ENCODE measurements at places on chromosomes 2 and 18.

- DNase-seq, result peak; percentile 94
Observed at GRCh38 chr2:54771166-54771885, 47.9 kb downstream of the EML6 start.

GRCh38 chr2:23127465-23127864 is 257.5 kb upstream of the KLHL29 start:
- no peak for DNase-seq

DNA sequence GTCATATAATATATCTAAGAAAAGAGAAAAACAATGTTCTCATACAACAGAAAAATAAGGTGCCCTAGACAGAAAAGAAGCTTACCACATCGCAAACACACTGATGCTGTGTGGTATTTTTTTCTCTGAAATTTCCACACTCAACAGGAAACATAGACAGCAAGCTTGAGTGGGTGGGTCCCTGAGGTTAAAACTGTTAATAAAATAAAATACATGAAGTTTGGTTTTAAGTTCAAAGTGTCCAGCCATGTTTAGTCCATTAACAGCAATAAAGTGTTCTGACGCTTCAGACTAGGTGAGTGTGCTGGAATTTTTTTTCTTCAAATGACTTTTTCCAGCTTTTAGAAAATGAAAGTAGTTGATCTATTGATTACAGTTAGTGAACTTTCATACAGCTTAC is 83.3 kb upstream of the EPB41L5 start:
- no peak for DNase-seq

DNA sequence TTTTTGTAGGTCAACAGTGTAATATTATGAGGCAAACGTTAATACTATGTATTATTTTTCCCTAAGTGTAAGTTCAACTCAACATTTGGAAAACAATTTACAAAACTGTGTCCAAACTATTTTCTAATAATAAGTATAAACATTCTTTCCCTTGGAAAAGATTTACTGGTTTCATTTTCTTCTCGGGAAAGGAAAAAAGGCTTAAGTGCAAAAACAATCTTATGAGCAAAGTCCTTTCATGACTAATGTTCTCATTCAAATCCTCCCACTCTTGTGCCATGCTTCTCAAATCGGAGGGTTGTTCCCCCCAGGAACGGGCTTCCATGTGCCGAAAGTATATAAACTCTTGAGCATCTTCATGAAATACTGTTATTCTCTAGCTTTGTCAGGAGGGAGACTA is 19.8 kb upstream of the L3MBTL4 start:
- DNase-seq, result no peak

- DNase-seq, result no peak
Observed at GRCh38 chr18:5964596-5964995, 69.3 kb upstream of the TMEM200C start.

DNA sequence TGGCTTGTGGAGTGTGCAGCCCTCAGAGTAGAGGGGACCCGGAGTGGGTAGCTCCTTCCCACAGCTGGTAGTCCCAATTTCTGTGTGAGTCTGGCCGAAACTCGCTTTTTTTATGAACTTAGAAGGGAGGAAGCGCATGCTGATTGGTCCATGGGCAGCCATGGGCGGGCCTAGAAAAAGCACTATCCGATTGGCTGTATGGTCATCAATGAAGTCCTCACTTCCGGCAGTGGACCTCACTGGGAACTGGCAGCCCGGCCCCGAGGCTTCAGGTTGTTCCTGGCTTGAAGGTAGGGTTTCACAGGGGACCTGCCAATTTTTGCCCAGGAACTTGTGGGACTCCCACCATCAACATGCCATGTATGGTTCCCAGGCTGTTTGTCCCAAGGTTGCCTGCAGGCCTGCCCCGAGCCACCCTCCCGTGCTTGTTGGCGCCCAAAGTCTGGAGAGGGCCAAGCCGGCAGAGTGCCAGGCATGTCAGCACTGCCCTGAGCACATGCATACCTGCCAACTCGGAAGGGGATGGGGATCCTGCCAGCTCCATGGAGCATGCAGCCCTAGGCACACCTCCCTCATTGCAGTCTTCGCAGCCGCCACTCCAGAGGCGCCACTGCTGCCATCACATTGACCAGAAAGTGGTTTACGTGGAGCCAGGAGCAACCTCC is 98.5 kb downstream of the ATP9B start:
- no peak for DNase-seq

DNA sequence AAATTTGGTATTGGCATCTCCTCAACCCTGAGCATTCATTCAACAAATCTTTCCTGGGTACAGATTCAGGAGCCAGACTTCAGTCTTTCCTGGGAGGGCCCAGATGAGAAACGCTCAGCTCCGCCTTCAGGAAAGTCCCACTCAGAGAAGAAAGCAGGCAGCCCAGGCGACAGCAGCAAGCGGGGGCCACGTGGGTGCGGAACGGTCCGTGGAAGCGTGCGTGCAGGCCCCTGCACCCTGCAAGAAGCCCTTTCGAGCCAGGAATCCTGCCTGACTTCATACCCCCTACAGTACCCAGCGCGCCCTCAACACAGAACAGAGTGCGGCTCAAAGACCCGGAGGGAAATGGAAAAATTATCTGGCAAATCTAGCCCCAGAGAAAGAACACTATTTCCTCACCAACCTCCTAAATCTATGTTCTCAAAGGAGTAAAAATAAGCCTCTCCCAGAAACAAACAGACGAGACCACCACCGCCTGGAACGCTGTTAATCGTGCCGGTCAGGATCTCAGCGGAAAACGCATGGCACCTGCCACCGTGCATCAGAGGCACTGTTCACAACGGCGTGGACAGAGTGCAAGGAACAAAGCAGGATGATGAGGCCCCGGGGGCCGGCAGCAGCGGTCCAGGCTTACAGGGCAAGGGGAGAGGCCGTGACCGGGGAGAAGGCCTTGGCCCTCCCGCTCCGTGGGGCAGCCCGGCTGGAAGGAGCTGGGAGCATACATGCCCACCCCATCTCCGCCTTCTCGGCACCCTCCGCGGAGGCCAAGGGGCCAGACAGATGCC is 318.3 kb downstream of the EIPR1 start:
- DNase-seq, result no peak

GRCh38 chr2:205761421-205761820 is 79.1 kb downstream of the NRP2 start:
- no peak for DNase-seq

- no peak for DNase-seq
Observed at GRCh38 chr2:223114170-223114569, 62.2 kb downstream of the KCNE4 start.

GRCh38 chr18:50790241-50790640 is 29.6 kb downstream of the MRO start:
- DNase-seq, result no peak

DNA sequence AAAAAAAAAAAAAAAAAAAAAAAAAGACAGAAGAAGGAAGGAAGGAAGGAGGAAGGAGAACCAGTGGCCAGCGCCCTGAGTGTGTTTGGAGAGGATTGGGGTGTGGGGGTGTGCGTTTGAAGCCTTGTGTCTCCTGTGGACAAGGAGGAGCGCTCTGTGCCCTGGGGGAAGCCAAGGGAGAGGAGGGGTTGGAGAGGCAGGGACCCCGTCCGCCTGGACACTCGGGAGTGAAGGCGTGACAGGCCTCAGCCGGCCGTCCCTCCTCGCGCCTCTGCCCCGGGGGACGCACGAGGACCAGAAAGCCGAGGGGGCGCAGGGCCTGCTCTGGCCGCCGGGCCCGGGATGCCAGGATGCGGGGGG is 44.9 kb downstream of the SERTAD2 start:
- no peak for DNase-seq

- DNase-seq, result no peak
Observed at GRCh38 chr18:59554796-59555335, 142.4 kb downstream of the CCBE1 start.

DNA sequence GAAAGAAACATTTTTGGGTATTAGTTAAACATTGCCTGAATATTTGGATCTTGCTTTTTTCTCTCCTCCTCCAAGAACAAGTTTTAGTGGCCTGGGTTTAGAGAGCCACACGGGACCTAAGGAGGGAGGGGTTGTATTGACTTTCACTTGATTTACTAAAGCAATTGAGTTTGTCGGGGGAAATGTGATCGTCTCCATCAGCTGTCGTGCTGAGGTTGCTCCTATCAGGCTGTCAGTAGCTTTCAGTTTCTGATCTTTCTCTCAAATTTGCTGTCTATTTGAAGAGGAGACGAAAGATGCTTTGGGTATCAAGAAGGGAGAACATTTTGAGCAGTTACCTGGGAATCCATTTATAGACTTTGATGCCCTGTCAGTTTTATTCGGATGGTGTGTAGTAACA is 106.0 kb downstream of the SETBP1 start:
- DNase-seq, result no peak

GRCh38 chr2:84830758-84831500 is 50.0 kb downstream of the TRABD2A start:
- no peak for DNase-seq

- peak; percentile 90 for DNase-seq
Observed at GRCh38 chr2:29627279-29627711, 294.1 kb downstream of the ALK start.
